GF-D8 (cell line): ENCODE measurements at places on chromosomes 2 and 18.

DNA sequence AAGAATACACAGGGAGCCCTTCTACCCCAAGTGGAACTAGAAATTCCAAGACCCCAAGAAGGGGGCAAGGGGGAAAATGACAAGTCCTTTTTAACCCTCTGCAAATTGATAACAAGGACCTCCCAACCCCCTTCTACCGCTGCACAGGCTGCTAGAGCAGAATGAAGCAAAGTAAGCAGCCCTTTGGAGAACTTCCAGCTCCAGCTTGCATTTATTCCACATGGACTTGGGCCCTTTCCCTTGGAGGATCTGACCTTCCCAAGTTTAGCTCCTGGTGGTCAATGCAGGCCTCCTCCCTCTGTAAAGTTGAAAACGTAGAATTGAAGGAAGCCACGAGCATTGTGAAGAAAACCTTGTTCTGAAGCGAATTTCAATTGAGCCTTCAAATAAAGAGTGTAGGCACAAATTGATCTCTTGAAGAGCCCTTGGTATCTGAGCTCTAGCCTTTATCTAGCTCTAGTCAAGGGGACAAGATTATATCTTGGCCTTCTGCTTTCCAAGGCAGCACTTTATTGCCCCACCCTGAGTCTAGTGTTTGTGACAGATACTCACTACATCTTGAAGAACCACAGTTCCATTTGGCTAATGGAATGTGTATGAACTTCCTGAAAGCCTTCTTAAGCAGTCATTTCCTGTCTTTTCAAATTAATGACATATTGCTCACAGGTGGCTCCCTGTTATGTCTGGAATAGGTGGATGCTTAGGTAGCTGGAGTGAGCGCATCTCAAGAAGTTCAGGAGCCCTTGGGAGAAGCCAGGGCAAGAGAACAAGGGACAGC, 37.2 kb downstream of the SLC14A2 start:
- no peak for DNase-seq

GRCh38 chr2:198073253-198073652, 268.9 kb downstream of the PLCL1 start:
- DNase-seq: no peak

- DNase-seq: no peak
Observed at GRCh38 chr2:106267997-106268396, 73.9 kb upstream of the UXS1 start.

DNA sequence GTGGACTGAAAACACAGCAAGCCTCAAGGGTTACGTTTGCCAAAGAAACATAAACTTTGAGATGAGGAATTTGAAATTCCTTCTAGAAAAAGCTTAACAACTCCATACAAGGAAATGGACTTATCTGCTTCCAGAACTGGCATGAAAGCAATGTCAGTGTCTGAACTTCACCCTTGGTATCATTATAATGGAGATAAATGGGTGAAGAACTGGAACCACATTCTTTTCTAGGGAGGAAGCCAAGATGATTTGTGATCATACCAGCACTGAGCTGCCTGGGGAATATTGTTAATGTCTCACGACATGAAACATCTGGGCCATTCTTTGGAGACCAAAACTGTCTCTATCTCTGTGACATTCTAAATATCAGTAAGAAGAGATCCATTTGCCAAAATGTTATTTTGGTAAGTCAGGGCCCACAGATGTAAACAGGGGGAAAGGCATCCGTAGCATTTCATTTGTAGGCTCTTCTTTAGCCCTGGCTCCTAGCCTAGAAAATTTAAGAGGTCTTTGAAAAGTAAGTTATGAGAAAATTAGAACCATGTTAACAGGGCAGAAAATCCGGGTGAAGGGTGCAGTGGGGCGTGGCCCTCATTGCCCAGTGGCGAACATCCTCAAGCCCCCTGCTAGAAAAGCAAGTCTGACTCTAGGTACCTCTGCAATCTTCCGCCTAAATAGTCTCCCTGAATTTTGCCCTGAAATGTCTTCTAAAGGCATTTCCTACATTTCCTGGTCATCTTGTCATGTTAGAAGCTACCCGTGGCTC, 295.3 kb upstream of the EPAS1 start:
- DNase-seq: no peak

DNA sequence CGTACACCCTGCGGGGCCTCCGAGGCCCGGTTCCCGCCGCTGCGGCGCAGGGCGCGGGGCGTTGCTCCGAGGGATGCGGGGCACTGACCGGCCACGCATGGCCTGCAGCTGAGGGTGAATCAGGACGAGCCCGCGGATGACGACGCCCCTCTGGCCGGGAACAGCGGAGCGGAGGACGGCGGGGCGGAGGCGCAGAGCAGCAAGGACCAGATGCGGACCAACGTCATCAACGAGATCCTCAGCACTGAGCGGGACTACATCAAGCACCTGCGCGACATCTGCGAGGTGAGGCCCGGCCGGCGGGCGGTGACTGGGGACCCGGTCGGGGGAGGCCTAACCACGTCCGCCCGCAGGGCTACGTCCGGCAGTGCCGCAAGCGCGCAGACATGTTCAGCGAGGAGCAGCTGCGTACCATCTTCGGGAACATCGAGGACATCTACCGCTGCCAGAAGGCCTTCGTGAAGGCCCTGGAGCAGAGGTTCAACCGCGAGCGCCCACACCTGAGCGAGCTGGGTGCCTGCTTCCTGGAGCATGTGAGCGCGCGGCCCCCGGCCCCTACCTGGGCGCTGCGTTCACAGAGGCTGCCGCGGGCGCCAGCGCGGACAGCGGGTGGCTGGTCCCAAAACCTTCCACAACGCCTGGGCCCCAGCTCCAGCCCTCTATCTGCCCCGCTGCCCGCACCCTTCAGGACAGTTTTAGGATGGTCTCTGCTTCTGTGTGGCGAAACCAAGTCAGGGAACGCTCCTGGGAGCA, 53.2 kb downstream of the FAM168B start:
- DNase-seq: no peak

- no peak for DNase-seq
Observed at GRCh38 chr2:60459851-60460250, 93.6 kb downstream of the BCL11A start.

GRCh38 chr2:24617424-24617823, 126.4 kb downstream of the NCOA1 start:
- no peak for DNase-seq

DNA sequence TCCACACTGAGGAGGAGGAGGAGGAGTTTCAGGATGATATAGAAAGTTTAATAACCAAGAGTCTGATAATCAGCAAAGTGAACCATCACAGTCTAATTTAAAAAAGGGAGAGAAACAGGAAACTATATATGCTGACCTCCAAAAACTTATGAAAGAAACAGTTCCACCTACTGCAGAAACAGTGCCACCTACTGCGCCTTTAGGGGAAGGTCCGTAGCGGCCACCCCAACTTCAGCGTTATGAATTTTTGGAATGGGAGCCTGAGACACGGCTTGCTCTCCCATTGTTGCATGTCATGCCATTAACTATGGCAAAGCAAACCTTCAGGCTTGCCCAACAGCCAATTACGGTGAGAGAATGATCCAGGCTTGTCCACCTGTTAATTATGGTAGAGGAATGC, 1719.2 kb upstream of the LRRTM1 start:
- DNase-seq: no peak

DNA sequence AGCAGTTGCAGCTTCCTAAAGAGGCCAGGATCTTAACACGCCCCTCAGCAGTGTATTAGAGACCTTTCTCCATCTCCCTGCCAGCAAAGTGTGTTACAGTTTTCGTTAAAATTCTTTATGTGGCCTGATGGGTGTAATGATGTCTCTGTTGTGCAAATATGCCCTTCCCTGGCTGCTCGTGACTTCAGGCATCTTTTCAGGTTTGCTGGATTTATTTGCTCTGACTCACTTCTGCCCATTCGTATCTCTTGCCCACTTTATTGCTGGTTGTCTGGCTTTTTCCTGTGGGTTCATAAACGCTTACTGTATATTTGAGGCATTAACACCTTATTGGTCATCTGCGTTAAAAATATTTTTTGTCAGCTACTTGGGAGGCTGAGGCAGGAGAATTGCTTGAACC, 134.5 kb downstream of the ASB1 start:
- no peak for DNase-seq

DNA sequence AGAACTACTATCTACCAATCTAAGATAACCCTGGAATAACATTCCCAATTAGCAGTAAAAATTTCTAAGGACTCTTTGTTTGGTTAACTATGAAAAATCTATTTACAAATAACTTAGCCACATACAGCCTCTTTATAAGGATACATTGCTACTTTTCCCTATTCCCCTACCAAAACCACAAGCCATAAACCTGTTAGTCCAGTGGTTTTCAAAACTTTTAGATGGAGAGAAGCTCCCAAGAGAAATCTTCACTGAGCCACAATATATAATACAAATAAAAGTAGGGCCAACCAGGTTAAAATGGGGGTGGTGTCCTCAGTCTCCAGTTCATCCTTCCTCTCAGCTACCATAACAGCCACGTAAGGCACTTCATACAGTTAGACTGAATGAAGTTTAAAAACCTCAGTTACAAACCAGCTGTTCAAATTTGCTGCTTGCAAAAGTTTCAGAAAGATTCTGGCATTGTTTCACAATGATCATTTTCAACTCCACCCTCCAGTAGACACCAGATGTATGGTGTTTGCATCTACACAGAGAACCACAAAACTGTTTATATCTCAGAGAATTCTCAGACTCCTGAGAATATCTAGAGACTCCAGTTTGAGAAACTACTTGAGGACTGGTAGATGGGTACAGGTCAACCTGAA, 26.0 kb downstream of the SOS1 start:
- peak; percentile 30 for DNase-seq

DNA sequence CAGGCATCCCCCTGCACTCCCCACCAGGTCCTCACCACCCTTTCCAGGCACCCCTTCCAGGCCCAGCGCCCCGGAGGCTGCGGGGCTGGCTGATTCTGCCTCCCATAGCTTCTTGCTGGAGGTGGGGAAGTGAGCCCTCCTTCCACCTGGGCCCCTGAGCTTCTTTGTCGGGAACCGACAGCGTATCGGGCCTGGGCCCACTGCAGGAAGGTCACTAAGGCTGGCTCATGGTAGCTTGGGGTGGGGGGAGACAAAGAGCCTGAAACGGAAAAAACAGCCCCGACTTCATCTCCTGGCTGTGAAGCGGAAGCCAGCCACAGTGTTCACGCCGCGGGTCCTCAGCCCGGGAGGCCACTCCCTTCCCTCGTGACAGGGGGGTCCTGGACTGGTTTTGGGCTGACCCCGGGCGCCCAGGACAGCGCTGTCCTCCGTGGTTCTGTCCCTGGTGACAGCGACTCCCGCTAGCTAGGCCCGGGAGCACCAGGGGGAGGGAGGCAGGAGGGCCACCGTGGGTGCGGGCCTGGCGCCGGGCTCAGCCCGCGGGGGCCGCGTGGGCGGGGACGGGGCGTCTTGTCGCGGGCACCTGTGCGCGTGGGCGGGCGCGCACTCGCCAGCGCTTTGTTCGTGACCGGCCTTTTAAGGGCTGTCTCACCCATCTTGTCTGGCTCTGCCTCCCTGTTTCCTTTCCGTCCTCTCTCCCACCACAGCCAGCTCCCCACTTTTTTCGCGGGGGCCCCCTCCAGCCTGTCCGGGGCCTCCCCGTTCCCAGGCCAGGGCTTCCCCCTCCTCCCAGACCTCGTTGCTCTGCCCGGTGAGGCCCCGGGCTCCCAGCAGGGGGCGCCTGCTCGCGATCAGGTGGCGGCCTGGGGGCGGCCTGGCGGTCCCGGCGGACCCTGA, 64.9 kb downstream of the DNMT3A start:
- no peak for DNase-seq

DNA sequence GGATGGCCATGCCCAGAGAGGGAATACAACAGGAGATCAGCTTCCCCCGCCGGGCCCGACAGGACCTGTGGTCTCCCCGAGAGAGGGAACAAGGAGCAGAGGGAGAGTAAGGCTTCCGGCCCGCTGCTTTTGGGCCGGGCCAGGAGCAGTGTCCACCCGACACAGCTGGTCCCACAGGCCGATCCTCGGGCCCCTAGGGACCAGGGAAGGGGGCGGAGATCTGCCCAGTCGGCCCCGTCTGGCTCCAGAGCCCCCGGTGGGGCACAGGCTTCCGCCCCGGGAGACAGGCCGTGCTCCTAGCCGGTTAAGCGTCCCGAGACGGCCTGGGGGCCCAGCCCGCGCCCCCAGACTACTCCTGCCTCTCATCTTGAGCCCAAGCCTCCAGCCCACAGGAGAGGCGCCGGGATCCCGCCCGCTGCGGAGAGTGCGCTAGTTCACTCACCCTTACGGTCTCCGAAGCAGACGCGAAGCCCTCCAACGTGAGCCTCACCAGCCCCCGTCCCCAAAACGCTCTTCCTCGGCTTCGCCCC, at the start of gene MCFD2:
Gene MCFD2 (minus strand): TSS at position 526 of the 530 bp plus-strand sequence. CDS start 6,635 bp downstream, outside the sequence.
- DNase-seq: no peak

- no peak for DNase-seq
Observed at GRCh38 chr2:164661349-164661748, 40.1 kb upstream of the GRB14 start.

- DNase-seq: no peak
Observed at GRCh38 chr18:49861659-49862058, 48.3 kb upstream of the ACAA2 start.

- DNase-seq: no peak
Observed at GRCh38 chr2:136305517-136306192, 187.7 kb upstream of the CXCR4 start.

- DNase-seq: no peak
Observed at GRCh38 chr2:231386446-231386845, 9.1 kb upstream of the B3GNT7 start.

DNA sequence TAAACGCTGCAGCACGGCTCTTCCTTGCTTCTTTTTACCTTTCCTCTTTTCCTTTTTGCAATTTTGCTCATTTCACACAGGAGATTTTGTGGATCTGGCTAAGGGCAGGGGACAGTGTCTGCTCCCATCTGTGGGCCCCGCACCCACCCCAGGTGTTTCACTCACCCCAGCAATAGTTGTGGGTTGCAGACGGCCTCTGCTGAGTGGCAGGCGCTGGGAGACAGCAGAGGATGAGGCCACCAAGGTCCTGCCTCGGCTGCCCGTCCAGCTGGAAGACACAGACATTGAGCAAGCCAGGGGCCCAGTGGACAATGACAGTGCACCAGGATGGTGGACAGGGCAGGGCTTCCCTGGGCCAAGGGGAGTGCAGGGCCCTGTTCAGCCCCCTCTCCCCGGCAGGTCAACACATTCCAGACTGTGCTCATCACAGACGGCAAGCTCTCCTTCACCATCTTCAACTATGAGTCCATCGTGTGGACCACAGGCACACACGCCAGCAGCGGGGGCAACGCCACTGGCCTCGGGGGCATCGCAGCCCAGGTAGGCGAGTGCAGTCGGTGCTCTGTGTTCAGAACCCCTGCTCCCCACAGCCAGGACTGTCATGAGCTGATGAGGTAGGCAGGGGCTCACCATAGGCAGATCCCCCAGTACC, 35.0 kb downstream of the SNED1 start:
- no peak for DNase-seq

DNA sequence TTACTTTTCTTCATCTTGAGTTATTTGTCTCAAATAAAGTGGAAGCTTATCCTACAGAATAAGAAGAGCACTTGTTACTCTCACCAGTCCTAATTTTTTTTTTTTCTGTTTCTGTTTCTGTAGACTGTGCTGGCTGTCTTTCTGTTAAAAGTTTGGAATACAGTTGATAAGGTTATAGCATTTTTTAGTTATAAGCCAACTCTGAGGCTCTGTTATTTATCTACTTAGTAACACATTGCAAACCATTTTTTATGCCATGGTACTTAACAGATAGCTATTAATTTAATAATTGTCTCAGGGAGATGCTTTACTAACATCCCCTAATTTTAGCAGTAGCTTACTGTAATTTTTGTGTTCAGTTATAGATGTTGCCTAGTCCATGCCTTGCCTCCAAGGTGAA, 37.9 kb downstream of the CREB1 start:
- no peak for DNase-seq

- no peak for DNase-seq
Observed at GRCh38 chr2:29920130-29920577, 1.2 kb downstream of the ALK start.

GRCh38 chr2:218074031-218074430, 5.0 kb downstream of the RUFY4 start:
- no peak for DNase-seq

- no peak for DNase-seq
Observed at GRCh38 chr2:96866986-96867755, 2.7 kb downstream of the SEMA4C start.
